Hepatic stellate cell (primary cell): ENCODE measurements at places on chromosomes 5 and 9.

GRCh38 chr9:134515026-134515821 is 126.4 kb upstream of the COL5A1 start:
- no peak for DNase-seq

DNA sequence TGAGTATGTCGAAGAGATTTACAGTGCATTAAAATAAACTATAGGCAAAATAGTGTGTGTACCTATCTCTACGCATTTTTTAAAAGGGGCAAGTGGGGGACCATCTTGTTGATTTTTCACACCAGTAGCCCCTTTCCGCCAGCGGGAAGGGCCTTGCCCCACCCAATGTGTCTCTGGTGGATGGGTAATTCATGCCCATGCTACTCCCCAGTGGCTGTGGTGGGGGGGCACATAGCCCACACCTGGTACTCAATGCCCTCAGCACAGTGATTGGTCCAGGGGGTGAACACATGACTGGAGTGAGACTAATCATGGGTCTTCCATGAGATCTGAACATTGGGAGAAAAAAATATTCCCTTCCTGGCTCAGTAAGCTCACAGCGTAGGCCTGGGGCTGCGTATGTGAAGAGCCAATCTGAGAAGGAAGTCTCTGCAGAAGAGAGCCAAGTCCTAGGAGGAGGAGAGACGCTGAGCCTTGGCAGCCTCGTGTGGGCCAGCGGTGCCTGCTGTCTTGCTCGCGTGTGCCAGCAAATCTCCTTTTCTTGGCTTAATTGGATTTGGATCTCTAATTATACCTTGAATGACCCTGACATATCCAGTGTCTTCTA is 103.4 kb downstream of the ADAMTS2 start:
- no peak for DNase-seq

DNA sequence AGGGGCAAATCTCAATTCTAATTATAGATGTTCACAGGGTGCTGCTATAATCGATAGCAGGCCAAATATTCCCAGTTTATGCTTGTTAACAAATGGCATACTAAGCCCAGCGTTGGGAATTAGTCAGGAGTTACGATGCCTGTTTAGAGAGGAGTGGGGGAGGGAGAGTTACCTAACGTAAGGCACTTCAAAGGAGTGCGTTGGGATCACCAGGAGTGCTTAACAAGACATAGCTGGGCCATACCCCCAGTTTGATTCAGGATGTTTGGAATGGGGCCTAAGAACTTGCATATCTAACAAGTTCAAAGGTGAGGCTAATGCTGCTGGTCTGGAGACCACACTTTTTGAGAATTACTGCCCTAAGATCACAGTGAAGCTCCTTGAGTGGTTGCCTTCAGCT is 14.5 kb upstream of the SRP19 start:
- no peak for DNase-seq

DNA sequence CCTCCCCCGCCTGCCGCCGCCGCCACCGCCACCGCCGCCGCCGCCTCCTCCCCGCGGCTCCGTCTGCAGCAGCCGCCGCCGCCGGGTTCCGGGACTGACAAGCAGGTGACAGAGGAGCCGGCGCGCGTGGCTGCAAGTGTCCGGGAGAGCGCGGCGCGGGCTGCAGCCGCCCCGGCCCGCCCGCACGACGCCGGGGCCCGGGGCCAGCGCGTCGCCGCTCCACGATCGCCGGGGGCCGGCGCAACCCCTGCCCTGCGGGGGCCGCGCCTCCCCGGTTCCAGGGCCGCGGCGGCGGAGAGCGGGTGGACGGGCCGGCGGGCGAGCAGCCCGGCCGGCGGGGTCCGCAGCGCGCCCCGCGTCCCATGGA is 343 bp downstream of the LMX1B start:
- DNase-seq, result peak; percentile 6

- peak; percentile 58 for DNase-seq
Measured at GRCh38 chr5:43674536-43674935, 71.6 kb downstream of the NNT start.

GRCh38 chr9:37407468-37407867 is 15.0 kb upstream of the GRHPR start:
- DNase-seq, result no peak

- no peak for DNase-seq
Measured at GRCh38 chr5:146005264-146005663, 68.9 kb downstream of the SH3RF2 start.

GRCh38 chr9:79256691-79257213 is 315.0 kb upstream of the TLE4 start:
- peak; percentile 16 for DNase-seq

DNA sequence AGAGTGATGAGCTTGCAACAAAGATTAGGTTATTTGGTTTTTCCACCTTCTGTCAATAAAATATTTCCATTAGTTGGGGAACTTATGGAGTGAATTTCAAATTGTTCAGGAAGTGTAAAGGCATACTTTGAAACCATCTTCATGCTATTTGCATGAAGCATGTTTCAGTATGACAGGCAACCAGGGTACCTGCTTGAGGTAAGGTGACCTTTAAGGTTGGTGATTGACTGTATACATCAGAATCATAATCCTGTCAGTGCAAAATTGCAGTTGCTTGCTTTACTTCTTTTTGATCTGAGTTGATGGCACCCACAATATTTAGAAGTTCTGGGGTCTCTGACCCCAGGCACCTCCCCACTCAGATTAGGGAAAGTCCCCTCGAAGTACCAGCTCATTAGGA is 26.0 kb upstream of the TMEM171 start:
- DNase-seq, result no peak

- peak; percentile 34 for DNase-seq
Measured at GRCh38 chr9:106921341-106921899, 58.5 kb downstream of the ZNF462 start.

GRCh38 chr5:74192606-74193299 is 447.8 kb downstream of the ENC1 start:
- DNase-seq, result no peak

GRCh38 chr9:76588316-76588715 is 129.3 kb downstream of the GCNT1 start:
- DNase-seq, result no peak

DNA sequence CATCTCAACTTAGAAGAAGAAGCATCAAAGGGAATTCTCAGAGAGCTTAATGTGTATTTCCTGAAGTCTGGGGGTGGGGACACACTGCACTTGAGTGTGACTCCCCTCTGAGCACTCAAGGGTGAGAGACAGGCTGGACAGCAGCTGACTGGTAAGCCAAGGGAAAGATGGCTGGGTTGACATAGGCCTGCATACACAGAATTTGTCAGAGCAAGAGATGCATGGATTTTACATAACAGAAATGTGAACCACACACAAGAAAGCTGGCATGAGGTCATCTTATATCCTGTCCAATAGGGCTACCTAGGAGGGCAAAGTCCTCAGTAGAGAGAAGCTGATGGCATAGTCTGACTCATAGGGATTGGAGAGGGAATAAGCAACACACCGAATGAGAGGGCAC is 114.3 kb upstream of the EPB41L4A start:
- DNase-seq, result no peak

- DNase-seq, result no peak
Measured at GRCh38 chr9:85971731-85972130, 30.8 kb downstream of the NAA35 start.

- no peak for DNase-seq
Measured at GRCh38 chr5:92163906-92164305, 780.8 kb upstream of the ARRDC3 start.

- no peak for DNase-seq
Measured at GRCh38 chr5:166679331-166679730, 1612.1 kb upstream of the WWC1 start.
